AG09309 (cell line): ENCODE measurements at places on chromosomes 4 and X.

DNA sequence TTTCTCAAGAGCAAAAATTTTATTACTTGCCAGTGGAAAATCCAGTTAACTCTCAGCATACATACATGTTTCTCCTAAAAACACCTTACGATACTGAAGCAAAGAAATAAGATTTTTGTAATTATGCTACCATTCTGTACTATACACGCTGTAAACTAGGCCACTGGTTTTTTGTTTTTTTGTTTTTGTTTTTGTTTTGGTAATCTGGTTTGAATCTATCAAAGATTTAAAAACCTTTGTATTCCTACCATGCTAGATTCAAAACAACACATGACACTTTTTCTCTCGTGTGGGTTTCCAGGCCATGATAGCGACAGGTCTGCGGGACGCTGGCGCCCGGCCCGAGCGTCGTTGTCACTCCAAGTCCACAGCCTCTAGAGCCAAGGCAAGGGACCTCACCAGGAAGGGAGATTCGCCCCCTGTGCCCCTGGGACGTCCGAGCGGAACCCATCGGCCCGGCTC, 723 bp downstream of the TMEM192 start:
- no peak for DNase-seq

GRCh38 chrX:46863072-46863471, 26.2 kb downstream of the RP2 start:
- DNase-seq = no peak

- no peak for DNase-seq
These were observed 278.9 kb downstream of the INPP4B start for GRCh38 chr4:142567199-142567598.

DNA sequence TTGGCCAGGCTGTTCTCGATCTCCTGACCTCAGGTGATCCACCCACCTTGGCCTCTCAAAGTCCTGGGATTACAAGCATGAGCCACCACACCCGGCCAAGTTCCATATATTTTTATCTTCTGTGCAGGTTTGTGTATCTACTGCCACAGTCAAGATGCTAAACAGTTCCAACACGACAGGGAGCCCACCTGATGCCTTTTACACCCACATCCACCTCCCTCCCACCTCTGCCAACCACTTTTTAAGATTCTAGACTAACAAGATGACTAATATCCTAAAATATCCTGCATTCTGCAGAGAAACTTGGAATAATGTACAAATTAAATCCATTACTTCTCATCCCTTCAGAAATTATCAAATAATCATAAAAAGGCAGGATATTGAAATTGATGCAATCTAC, 19.3 kb upstream of the RPL34 start:
- DNase-seq = no peak

DNA sequence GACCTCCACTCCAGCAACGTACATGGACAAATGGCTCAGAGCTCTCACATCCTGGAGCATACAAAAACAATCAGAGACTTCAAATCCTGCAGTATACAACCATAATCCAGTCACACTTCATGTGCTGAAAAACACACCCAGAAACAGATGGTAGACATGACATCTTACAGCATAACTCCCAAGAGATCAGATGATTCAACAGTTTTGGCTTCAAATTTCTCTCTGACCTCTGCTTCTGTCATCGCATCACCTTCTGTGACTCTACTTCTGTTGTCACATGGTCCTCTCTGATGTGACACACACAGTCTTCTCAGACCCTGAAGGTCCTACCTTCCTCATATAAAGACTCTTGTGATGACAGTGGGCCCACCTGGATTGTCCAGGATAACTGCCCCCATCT, 18.5 kb downstream of the SUV39H1 start:
- DNase-seq = no peak

DNA sequence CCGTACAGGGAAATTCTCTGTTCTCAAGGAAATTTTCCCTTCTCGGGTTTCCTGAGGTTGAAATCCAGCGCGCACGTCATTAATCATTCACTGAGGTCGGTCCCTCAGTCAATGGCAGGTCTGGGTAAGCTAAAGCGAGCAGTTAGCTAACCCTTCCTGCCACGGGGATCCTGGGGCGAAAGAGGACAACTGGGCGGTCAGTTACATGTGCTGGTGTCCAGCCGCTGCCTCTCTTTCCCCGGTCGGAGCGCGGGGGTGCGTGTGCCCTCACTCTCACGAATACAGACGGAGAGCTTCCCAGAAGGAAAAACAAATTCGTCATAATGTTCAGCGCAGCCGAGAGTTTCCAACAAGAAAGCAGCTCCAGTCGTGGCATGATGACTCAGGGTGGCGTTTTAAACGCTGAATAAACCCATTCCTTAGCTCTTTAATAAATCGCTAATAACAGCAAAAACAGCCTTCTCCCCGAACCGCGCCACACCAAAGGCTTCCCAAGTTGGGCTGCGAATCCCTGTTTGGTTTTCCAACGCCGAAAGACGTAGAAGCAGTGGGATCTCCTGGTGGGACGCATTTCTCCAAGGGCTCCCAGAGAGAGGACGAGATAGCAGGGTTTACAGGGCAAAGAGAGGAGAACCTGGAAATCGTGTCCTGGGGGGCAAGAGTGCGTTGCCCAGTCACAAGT, 752 bp upstream of the FGF5 start:
- peak; percentile 57 for DNase-seq

DNA sequence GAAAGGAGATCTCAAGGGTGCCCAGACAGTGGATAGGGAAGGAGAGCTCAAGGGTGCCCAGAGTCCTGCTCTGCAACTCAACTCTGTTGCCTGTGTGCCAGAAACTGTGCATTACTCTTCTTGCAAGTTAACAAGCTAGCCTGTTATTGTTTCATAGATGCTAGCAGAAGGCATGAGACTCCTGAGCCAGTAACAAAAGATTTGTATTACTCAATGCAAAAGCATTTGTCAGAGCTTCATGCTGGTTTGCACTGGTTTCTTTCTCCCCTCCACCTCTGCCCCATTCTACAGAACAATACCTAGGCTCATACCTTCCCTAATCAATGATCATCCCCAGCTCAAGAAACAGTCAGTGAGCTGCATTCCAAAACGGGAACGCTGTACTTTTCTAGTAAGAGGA, 124.5 kb upstream of the NEIL3 start:
- no peak for DNase-seq

- no peak for DNase-seq
These were observed 168.1 kb downstream of the VSIG4 start for GRCh38 chrX:65871671-65872311.

- DNase-seq = no peak
These were observed 83.8 kb downstream of the GRID2 start for GRCh38 chr4:92387459-92388069.

DNA sequence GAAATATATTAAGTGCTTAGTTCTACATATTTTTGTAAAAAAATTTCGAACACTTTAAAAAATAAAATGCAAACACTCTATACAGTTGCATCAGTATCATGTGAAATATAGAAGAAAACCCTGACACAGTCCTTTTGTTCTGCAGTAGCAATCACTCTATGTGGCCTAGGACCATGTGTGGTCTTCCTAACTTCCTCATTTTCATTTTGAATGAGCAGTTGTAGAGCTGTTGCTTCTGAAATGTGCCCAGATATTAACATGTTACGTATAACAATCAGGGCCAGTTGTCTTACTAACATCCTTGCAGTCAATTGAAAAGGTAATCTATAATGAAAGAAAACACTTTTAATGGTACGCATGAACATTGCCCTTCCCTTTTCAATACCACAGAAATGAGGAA, 107.9 kb downstream of the ZNF827 start:
- DNase-seq = no peak

DNA sequence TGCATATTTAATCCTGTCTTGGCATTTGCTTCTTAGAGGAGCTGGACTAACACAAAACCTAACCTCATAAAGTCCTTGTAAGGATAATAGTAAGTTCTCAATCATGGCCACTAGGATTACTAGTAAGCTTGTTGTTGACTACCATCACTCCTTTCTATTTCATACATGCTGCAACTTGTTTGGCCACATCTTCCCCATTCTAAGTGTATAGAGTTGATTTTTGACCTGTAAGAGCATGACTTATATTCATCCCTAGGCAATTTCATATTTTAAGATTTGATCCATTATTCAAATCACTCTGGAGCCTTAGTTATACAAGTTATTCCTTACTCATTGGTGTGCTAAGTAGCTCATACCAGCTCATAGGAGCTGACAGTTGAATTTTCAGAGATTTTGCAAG, 109.4 kb downstream of the EFHC2 start:
- DNase-seq = no peak

- no peak for DNase-seq
These were observed 12.9 kb upstream of the WDR1 start for GRCh38 chr4:10129196-10130177.

- peak; percentile 24 for DNase-seq
These were observed 78.8 kb downstream of the TMEM47 start for GRCh38 chrX:34578237-34578636.
